Activated naive CD4-positive, alpha-beta T cell (primary cell): ENCODE measurements at places on chromosomes 7 and 10.

GRCh38 chr7:155071916-155072571 is 1.9 kb downstream of the HTR5A start:
- DNase-seq: no peak

GRCh38 chr7:36984710-36985312 is 260.5 kb upstream of the AOAH start:
- no peak for DNase-seq

GRCh38 chr7:79790656-79791262 is 337.3 kb upstream of the MAGI2 start:
- no peak for DNase-seq

DNA sequence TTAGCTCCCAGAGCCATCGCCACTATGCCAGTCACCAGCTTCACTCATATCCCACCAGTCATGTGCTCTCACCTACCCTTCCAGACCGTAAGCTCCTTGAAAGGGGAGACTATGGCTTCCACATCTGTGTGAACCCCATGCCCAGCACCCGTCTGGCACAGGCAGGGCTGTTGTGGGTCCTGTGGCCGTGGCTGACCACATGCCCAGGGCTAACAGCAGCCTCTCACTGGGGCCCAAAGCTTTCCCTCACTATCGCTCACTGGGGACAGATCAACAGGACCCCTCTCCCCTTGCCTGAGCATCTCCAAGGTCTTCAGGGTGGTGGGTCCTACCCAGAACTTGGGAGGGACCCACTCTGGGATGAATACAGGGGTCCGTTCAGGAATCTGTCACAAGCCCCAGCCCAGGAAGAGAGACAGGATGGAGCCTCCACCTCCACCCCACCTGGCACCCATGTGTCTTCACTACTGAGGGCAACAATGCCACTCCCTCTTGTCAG is 303.9 kb downstream of the GRID1 start:
- no peak for DNase-seq

DNA sequence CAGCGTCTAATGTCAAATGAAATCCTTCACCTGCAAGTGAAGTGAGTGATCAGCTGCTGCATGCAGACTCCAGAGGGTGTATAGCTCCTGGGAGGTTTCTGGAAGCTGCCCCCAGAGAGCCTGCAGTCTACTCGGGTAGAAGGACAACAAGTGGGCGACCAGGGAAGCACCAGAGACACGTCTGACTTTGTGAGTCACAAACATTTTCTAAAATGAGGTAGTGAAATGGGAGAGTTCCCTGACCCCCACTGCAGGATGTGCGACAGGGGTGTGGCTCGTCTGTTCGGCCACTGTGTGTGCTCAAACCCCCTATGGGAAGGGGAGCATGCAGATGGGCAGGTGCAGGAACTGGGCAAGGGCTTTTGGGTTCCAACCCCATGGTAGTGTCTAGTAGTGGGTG is 177.1 kb upstream of the PRKCQ start:
- DNase-seq: no peak

DNA sequence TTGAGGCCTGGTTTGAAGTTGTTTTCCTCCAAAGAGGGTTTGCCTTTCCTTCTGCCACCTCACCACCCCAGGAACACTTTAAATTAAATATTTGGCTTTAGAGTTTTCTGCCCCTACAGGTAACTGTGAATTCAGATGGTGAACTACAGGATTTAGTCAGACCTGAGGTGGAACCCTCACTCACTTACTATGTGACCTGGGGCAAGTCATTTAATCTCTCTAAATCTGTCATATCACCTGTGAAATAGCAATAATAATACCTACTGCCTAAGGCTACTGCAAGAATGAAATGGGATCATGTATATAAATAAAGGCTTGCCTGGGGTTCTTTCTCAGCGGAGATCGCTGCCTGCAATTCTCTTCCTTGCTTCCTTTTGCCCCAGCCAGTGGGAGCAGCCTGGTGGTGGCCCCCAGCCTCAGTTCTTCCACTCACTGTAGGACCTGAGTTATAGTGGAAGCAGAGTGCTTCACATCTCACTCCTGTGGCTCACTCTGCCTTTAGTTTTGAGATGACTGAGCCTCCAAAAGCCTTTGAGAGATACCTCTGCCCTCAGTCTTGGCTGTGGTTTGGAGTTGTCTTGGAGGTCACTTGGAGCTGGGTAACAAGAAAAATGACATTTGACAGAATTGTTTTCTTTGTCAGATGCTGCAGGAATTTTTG is 6.1 kb upstream of the ANKRD2 start:
- no peak for DNase-seq

DNA sequence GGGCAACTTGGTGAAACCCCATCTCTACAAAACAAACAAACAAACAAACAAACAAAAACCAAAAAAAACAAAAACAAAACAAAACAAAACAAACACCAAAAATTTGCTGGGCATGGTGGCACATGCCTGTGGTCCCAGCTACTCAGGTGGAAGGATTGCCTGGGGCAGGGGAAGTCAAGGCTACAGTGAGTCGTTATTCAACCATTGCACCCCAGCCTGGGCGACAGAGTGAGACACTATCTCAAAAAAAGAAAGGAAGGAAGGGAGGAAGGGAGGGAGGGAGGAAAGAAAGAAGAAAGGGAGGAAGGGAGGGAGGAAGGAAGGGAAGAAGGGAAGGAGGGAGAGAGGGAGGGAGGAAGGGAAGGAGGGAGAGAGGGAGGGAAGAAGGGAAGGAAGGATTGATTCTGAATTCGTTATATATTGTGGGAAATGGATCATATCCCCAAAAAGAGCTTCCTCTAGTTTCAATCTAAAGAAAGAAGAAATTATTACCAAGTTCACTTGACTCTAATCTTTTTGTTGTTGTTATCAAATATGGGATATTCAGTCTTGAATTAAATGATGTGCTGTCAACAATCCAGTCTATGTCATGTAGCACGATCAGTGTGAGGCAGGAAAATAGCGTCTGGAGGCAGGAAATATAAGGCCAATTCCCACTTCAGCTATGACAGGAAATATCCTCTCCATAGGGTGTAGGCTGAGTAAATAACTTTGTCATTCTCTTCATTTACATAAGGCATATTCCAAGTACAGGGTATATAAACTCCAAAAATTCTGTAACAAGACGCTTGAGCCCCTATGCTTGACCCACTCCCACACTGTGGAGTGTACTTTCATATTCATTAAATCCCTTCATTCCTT is 26.2 kb upstream of the TRIM24 start:
- no peak for DNase-seq

GRCh38 chr10:89963451-89964102 is 262.2 kb downstream of the KIF20B start:
- DNase-seq: no peak
